CD8-positive, alpha-beta memory T cell (primary cell): ENCODE measurements at places on chromosomes 5 and 9.
A peak's percentile ranks its signal among the peaks of the same experiment; 100 is the strongest.

DNA sequence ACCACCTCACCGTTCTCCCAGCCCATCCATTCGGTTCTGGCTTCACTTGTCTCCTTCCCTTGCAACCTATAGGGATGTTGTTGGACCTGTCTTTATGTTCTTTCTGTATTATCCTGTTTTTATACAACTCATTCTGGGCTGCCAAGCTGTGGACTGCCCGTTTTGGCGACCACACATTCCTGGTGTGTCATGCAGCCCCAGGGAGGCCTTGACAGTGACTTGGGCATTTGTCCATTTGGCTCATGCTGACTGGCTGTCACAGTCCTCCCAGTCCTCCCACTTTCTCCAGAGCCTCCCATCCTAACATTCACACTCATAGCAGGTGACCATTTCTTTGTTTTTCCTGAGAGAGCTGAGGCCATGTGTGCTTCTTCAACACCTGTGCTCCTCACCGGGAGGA lies 136.4 kb downstream of the SLF1 start:
- no peak for DNase-seq

GRCh38 chr5:112006721-112007120 lies 249.7 kb upstream of the NREP start:
- DNase-seq = no peak

DNA sequence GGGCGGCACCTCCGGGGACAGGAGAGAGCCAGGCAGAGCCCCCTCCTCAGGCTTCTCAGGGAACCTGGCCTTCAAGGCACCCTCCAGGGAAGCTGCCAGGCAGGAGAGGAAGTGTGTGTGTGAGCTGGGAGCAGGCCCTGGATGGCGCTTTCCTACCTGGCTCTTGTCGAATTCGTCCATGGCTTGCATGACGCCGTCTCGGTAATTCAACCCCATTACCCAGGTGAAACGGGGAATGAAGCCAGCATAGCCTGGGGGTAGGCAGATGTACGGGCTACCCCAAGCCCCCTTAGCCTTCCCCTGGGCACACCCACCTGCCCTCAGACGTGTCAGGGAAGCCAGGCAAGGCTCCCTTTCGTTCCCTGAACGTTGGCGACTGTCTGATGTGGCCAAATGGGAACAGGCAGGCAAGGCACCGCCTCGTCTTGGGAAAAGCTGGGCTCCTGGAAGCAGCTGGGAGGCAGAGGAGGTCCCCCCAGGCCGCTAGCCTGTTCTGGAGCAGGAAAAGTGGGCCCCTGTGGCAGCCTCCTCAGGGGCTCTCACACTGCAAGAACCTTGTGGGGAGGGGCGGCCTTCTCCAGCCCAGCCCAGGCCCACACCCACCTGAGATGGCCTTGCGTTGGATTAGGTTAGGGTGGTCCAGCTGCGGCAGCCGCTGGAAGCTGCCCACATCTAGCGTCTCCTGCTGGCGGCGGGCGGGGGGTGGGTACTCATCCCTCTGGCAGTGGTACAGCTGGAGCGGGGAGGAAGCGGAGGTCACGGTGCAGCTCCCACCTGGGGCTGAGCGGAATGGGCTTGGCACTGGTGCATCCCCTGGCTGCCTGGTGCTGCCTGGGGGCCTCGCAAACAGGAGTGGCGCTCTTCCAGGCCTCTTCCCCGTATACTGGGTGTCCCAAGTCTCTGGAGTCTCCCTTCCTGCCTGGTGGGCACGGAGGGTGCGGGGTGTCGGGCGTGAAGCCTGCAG lies 3.7 kb downstream of the TUBB4B start:
- no peak for DNase-seq

DNA sequence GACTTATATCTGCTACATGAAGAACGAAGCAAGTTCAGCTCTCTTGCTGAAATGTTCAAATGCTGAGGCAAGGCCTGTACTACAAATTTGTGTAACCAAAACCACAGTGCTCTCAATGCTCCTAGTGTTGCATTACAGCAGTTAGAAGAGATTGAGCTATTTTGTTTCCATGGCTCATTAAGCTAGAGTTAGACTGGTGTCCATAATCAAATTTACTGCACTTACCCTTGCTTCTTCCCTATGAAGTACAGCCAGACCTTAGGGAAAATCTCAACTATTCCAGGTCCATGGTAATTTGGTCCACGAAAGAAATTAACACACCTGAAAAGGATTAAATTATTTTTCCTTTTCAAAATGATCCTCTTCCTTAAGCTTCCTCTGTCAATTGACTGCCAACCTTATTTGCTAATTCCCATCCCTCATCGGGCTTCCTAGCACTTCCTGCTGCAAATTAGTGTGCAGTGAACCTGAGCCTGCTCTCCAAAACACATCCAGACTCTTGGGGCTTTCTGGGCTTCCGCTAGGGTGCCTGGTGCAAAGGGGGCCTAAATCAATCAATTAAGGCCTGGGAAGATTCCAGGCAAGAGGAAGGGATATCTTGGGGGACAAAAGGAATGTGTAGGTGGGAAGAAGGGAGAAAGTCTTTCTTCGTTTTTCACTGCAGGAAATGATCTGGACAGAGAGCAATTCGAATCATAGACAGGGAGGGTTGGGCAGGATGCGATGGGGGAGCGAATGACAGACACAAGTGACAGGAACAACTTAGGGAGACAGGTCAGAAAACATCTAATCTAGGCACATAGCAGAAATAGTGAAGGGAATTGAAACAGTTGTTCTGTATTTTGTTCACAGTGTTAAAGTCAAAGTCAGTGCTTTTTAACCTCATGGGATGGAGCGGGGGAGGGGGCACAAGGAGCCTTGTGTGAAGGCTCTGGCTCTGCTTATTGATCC lies 542.4 kb downstream of the RAB3C start:
- no peak for DNase-seq

- DNase-seq = no peak
Observed at GRCh38 chr9:91757782-91758181, 192.2 kb downstream of the ROR2 start.

- DNase-seq = peak; percentile 94
Observed at GRCh38 chr9:93064392-93065134, 6.1 kb downstream of the SUSD3 start.

GRCh38 chr9:91186632-91187108 lies 175.0 kb downstream of the AUH start:
- DNase-seq = no peak

DNA sequence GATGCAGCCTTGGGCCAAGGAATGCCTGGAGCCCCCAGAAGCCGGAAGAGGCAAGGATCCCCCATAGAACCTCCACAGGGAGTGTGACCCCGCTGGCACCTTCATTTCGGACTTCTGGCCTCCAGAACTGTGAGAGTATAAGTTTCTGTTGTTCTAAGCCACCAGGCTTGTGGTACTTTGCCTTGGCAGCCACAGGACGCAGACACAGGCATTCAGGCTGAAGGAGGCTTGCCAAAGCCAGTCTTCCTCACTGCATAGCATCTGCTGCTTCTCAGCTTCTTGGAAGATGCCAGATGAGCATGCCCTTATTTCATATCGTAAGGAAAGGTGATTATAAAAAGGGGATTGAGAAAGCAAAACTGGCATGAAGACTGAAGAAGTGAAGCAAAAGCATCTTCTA lies 61.1 kb upstream of the TAS2R1 start:
- DNase-seq = no peak

DNA sequence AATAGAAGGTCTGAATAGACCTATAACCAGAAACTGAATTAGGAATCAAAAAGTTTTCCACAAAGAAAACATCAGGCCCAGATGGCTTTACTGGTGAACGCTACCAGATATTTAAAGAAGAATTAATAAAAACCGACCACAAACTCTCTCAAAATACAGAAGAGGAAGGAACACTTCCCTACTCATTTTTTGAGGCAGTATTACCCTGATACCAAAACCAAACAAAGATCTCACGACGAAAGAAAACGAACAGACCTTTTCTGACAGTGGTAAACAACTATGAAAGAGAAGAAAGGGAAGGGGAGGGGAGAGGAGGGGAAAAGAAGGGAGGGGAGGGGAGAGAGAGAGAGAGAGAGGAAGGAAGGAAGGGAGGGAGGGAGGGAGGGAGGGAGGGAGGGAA lies 13.5 kb downstream of the B4GALT1 start:
- no peak for DNase-seq

DNA sequence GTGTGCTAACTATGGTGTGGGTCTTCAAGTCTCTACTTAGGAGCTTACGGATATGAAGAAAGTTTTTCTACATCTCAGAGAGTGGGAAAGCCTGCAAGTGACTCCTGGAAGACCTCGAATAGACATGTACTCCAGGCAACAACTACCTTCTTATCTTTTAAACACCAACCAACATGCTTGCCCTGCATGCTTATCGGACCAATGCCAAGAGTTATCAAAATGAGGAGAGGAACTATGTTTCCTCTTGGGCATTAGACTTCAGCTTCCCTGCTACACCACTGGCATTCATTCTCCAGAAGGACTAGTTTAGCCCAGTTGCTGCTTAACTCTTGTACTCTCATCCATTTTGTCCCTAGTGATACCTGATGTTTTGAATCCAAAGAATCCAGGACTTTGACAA lies 74.7 kb upstream of the MAN2A1 start:
- no peak for DNase-seq

DNA sequence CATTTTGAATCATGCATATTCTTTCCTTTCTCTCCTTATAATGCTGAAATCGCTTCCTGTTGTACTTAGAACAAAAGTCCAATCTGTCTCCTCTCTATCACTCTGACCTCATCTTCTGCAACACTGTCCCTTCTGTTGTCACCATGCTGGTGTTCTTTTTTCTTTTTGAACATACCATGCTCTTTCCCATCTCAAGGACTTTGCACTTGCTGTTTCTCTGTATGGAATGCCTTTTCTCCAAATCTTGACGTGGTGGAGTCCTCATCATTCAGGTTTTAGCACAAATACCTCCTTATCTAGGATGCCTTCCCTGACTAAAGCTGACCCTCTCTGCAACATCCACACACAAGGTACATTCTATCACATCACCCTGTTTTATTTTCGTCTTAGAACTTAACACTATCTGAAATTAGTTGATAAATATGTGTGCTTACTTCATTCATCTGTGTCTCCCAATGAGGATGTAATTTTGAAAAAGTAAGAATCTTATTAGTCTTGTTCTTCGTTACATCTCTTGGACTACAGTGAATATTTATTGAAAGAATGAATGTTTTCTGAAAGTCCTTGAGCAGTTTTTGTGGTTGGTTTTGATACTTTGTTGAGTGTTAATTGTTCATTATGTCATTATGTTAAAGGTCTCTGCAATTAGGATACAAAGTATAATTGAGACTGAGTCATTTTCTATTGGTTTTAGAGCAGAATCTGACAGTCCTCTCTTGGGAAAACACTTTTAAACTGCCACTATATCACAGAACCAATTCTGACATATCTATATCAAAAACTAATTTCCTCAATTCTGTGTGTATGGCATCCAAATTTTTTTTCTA lies 145.3 kb upstream of the RASA1 start:
- DNase-seq = no peak

- DNase-seq = no peak
Observed at GRCh38 chr5:59769832-59770231, 123.7 kb downstream of the PDE4D start.

DNA sequence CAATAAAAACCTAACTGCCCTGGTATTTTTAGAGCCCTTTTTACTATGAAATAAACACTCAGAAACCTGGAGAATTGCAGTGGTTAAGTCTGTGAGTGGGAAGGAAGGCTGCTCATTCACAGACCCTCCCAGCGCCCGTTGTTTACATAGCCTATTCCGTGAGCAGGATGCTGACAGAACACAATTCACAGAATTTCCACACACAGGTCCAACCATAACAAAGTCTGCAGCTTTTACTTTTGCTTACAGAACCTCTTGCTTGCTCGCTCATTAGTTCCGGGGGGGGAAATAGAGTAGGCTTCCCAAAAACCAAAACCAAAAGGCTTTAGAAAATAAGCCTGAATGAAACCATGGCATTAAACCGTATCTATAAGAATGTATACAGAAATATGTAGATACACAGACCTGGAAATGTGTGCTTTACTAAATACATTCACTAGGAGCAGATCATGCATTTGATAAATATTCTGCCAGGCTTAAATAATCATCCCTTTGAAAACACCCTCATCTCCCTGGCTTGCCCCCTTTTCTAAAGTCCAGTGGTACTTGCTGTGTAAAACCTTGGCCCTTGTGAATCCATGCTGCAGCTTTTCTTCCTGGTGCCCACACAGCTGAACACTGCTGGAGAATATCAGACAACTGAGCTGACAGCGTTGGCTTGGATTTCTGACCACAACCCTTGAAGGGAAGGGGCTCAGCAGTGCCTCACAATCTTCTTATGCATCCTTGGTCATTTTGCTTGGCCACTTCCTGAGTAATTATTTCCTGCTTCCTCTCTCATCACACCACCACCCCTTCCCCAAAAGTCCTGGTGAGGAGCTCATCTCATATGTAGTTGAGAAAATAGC lies 128.0 kb downstream of the FANCC start:
- no peak for DNase-seq

- DNase-seq = no peak
Observed at GRCh38 chr9:96376891-96377874, 6.3 kb downstream of the SLC35D2 start.

- no peak for DNase-seq
Observed at GRCh38 chr9:116287721-116288120, 134.1 kb downstream of the PAPPA start.

DNA sequence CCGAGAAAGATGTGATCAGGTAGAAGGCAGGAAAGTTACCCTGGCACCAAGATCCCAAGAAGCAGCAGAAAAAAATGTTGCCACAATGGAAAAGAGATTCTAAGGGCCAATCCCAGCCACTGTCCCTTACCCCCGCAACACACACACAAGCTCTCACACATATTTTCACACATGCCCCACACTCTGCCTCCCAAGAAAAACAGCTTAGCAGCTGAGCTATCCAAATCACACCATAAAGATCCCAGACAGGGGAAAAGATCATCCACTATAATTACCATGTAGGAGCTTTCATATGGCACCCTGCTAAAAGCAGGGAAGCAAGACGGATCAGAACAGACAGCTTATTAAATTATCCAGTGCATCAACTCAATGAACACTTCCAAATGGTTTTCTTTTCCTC lies 143.4 kb downstream of the FAM114A2 start:
- DNase-seq = no peak

DNA sequence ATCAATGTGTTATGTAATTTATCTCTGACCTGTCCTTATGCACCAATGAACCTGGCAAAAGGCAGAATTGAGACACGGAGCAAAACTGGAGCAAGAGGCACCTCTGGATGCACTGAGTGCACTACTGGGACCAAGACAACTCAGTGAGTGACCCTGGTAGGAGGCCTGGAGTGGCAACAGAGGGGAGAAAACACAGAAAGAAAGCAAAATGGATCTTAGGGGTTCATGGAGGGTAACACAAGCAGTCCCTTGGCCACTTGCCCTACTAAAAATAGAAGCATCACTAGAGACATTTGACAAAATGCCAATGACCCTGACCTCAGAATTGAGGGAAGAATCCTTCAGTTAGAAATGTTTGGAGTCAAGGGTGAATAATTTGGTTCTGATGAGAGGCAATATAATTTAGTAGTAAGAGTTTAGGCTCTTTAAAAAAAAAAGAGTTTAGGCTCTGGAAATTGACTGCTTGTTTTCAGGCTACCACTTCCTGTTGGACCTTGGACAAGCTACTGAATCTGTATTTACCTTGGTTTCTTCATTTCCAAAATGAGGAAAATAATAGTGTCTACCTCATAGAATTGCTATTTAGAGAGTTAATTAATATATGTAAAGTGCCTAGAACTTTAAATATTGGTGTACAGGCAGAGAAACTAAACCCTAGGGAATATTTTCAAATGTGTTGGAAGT lies 234.9 kb upstream of the TARS1 start:
- DNase-seq = no peak
